MM.1S (cell line): ENCODE measurements at places on chromosomes 13 and 19.

GRCh38 chr13:106490569-106491321, 44.7 kb downstream of the EFNB2 start:
- DNase-seq: no peak

DNA sequence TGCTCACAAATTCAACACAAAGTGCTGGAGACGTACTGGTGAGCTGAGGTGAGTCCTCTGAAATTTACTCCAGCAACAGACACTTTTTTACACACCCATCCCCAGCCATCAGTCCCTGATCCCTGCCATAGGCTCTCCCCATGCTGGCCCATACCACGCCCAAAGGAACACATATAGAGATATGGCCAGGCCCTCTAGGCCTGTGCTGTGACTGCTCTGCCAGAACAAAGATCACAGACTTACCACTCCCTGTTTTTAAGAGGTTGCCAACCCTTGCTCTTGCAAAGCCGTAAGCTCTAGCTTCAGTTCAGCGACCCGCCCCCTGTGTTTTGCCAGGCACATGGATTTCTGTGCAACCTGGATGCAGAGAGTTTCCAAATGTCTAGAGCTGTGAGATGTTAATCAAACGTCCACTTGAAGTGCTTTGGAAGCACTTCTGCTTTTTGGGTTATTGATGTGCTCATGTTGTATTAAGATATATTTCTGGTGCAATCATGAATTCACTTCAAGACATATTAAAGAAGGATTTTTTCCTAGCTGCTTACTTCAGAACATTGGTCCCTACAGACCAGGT, 59.7 kb downstream of the DLEU7 start:
- no peak for DNase-seq

GRCh38 chr13:43365039-43365344, 341.6 kb downstream of the DNAJC15 start:
- no peak for DNase-seq

DNA sequence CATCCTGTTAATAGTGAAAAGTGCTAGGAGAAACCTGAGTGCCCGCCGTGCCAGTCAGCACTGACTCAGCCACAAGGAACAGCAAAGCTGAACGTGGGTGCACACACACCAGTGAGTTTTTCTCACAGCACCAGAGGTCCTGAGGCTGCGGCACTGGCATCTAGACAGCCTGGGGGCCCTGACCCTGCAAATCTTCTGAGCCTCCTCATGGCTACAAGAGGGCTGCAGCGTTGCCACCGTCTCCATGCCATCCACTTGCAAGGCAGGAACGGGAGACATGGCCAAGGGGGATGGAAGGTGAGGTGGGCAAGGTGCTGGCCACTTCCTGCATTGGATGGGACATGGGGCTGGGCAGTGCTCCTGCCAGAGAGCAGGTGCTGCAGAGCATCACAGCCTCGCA, 211.2 kb upstream of the SOX1 start:
- DNase-seq: no peak
